ENCODE measurements at places on chromosomes 12 and 14. TPM values are rescaled to one million over a fixed set of nuclear protein-coding genes. Genes with fewer than 3 reads are reported as not detected.
A peak's percentile ranks its signal among the peaks of the same experiment; 100 is the strongest.

- peak; percentile 81 for DNase-seq
Observed at GRCh38 chr12:98698603-98699463, 53.7 kb downstream of the APAF1 start.

DNA sequence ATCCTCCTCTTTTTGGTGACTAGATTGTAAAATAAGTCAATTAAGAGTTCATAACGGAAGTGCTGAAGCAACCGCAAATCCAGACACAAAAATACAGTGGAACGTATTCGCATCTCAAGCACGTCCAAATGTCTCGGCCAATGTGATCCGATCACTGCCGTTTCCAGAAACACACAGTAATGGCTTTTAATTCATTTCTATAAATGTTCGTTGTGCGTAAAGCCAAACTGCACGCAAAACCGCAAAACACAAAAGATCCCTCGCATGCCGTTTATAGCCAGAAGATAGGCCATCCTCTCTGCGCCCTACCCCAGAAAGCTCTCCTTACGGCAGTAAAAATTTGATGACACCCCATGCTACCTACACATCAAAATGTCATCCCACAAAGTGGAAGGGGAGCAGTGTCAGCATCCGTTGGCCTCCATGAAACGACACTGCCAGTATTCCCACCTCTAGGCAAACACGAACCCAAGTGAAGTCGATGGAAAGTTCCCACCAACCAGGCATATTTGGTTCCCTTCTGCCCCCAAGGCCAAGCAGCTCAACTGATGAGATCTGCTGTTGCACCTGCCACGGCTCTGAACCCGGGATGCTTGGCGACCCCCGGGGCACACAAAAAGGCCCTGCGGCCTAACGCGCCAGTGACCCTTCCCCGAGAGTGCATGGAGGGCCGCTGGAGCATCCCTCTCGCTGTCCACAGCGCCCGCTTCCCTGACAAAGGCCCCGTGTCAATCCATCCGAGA is 1.4 kb downstream of the HECTD4 start:
- peak; percentile 51 for DNase-seq

DNA sequence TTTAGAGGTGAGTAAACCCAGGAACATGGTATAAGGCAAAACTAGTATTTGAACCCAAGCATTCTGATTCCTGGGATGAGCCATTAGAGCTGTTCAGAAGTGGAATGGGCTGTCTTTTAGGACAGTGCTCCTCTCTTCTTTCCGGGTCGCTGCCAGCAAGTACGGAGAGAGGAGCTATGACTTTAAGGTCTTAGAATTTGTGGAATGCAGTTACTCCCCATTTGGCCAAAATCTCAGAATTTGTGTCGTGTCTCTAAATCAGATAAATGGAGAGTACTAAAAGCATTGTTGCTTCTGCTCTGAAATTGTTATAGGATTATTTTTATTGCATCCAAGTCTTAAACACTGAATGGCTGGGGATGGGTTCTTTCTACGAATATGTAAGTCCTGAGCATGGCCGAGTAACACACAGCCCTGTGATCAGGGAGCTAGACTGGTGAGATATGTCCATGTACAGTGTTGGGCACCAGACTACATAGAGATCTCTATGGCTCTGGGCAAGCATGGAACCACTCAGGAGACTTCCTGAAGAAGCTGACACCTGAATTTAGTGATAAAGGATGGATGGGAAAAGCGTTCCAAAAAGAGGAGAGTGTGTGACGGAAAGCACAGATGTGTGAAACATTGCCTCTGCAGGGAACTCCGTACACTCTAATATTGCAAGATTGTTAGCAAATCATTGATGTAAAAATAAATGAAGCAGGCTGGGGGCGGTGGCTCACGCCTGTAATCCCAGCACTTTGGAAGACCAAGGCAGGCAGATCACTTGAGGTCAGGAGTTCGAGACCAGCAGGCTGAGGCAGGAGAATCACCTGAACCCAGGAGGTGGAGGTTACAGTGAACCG is 184.7 kb downstream of the SRGAP1 start:
- no peak for DNase-seq

DNA sequence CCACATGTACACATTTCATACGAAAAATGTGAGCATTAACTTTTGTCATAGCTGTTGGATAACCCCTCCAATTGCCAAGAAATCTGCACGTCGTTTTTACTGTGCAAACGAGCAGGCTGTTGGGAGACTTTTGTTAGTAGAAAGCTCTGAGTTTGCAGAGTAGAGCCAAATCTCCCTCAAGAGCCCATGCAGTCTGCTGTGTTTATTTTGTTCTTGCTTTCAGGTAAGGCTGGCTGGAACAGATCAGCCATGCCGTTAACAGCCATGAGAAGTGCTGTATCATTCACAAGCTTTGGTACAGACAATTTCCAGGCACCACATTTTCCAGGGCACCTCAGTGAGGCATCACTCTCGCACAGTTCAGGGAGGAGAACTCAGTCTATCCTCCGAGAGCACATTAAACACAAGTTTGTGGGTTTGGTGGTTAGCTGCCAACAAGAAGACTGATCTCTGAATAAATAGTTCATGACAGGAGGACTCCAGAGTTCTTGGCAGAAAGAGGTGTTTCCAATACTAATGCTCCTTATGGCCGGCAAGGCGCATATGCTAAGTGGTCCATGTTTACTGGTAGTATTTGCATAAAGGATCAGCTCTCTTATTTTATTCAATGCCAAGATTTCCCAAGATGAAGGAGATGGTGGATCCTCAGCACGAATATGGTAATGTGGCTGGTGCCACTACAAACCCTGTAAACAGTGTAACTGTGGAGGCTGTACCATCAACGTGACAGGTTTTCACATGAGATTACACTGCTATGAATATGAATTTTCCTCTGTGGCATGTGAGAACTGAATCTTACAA is 30.3 kb upstream of the PELI2 start:
- peak; percentile 68 for DNase-seq

The GYS2 gene
- total RNA-seq: not detected

The POTEG gene
- total RNA-seq: not detected

GRCh38 chr14:101442451-101442850 is 118.8 kb upstream of the DIO3 start:
- no peak for DNase-seq

The KRT73 gene
- total RNA-seq: not detected

The TAS2R20 gene
- 0.61 TPM for total RNA-seq

- no peak for DNase-seq
Observed at GRCh38 chr12:89864411-89864810, 155.8 kb upstream of the ATP2B1 start.

The ADAMTS20 gene
- 0.86 TPM for total RNA-seq

- DNase-seq: no peak
Observed at GRCh38 chr12:67410246-67410645, 141.1 kb downstream of the CAND1 start.
